Liver (tissue), 10 donors: ENCODE measurements at places on chromosomes 1 and 21.
A peak's percentile ranks its signal among the peaks of the same experiment; 100 is the strongest.

DNA sequence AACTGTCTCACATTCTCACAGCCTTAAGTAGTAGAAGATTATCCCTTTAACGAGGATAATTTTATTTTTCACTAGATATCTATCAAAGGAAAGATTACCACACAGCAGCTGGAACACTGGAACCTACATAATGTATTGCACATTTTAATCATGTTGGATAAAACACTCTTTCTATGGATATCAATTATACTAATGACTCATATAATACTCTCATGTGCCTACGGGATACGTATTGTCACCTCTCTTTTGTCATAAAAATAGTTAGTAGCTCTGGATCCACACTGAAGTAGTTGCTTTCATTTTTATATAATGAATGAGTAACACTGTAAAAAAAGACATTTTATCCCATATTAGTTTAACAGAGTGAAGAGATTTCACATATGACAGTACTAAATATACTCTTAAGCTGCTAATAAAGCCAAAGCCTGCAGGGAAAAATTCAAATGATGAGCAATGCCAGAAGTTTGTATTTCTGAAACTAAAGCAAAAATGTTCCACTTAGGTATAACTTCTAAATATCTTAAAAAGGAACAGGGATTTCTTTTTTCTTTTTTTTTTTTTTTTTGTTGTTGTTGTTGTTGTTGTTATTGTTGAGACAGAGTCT, 408.7 kb upstream of the PKN2 start:
- no peak for DNase-seq

DNA sequence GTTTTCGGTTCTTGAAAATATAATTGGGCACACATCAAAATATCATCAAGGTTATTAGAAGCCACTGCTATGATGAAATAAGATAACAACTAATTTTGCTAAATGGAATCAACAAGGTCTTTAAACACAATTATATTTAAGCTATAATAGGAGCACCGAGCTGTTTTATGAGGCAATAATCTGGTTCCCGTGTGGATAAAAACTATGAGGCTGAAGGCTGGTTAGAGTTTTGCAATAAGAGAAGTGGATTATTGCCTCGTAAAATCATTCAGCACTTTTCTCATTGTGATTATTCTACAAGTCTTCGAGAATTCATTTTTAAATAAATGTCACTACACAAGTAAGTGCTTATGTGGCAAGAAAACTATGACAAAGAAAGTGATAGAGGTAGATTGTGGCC, 975.7 kb upstream of the ADGRL2 start:
- DNase-seq = no peak

DNA sequence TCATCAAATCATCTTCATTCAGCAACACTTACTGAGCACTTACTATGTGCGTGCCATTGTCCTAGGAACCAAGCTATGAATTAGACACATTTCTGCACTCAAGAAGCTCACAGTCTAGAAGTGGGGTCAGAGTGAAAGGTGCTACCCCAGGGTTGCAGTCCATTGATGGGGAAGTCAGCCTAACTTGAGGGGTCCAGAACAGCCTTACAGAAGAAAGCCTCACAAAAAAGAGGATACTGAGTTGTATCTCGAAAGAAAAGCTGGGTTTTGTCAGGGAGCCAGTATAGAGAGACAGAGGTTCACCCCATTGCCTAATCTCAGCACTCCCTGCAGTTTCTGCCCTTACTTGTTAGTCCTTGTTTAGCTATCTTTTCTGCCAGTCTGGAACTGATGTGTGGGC, 153.1 kb upstream of the JUN start:
- DNase-seq = no peak

DNA sequence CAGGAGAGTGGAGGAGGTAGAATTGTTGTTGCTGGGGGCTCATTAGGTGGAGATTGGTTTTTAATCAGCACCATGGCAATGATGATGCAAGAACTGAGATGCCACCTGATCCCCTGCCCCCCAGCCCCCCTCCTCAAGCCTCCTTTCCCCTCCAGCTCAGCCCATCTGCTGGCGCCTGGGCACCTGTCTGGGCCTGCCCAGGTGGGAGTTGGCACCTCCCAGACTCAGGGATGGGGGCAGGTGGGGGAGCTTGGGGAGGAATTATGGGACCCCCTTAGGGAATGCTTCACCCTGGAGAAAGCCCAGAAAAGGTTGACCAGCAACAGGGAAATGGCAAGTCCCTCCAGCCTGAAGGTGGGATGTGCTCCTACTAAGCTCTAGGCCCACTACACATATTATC, 1.5 kb upstream of the NHLH1 start:
- DNase-seq = no peak

GRCh38 chr1:202192770-202193613, 607 bp upstream of the LGR6 start:
- peak; percentile 70 for DNase-seq

GRCh38 chr21:31558189-31558961, 101.1 kb upstream of the SOD1 start:
- no peak for DNase-seq
